ENCODE measurements at places on chromosomes 2 and 18.

DNA sequence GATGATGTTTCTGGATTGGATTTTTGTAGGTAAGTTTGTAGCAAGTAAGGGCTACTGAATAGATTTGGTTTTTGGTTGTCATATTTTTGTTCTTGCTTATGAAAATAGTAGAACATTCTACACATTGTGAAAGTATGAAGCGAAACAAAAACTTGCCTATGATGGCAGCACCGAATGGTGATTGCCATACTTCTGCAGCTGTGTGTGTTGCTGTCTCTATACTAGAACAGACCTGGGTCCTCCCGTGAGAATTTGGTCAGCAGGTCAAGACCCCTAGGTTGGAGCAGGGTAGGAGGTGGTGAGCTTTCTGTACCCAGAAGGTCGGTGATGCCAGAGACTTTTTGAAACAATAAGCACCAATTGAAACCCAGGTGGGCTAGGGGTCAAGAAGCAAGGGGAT is 322.6 kb downstream of the PRKCE start:
- DNase-seq = no peak

DNA sequence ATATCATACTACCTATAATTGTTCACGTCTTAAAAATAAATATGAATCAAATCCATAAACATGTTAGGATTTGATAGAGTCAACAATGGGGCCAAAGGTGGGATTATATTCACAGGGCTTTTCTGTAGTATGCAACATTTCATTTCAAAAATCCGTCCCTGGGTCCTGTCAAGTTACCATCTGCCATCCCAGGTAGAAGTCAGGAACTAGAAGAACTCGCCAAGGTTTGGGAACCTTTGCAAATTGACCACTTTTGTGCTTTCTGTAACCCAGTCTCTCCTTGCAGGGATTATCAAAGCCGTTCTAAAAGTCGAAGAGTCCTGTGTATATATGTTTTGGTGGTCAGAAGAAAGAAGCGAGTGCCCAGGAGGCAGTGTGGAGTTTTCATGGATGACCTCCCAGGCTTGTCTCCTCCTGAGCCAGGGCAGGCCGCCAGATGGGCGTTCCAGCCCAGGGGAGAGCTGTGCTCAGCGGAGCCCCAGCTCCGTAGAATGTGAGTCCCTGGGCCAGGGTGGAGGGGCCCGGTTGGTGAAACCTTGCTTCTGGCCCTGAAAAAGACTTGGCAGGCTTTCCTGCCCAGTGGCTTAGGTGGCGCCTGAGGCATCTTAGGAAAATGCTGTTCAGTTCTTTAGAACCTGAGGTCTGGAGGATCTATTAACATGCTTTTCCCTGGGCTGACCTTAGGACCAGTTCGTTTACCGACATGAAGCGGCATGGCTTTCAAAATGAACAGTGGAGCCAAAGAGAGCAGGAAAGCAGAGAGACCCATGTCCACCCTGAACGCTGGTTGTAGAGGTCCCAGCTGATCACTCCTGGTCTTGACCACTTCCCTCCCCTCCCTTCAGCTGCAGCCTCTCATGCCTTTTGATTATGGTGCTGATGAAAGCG is 69.2 kb downstream of the LONRF2 start:
- no peak for DNase-seq

DNA sequence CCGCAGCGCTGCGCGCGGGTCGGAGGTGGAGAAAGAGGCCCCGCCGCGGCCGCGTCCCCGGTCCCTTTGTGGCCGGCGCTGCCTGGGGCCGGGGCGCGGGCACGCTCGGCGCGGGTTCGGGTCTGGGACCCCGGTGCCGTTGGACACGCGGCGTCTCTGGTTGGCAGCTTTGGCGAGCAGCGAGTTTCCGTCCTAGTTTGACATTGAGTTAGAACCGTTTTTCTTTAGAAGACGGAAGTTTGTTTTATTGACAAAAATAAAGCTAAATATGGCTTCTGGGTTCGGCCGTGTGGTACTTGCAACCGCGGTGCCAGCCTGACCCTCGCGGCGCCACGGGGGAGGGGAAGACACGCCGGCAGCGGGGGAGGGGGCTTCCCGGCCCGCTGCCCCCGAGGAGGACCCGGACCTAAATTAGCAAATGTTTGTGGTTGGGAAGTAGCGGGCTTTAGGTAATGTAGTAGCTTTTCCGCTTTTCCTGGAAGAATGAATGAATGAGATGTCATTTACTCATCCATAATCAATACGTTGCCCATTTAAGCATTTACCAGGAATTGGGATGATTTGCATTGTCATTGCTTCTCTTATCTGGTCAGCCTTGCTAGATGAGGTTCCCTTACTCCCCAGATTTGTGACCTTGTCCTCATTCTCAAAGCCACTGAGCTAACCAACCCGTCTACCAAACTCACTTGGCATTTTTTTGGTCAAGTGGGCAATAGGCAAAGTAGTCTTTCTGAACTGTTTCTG is 530 bp downstream of the GALNT1 start:
- DNase-seq = no peak

DNA sequence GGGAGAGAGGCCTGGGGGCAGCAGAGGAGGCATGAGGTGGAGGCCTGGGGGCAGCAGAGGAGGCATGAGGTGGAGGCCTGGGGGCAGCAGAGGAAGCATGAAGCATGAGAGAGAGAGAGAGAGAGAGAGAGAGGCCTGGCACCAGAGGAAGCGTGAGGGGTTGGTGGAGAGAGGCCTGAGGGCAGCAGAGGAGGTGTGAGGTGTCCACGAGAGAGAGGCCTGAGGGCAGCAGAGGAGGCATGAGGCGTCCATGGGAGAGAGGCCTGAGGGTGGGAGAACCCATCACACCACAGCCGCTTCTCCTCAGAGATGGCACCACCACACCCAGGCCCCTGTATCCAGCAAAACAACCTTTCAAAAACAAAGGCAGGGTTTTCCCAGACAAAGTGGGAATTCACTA is 55.7 kb upstream of the KCNG2 start:
- no peak for DNase-seq

- no peak for DNase-seq
Observed at GRCh38 chr18:76260941-76261472, 234.0 kb downstream of the ZNF516 start.

DNA sequence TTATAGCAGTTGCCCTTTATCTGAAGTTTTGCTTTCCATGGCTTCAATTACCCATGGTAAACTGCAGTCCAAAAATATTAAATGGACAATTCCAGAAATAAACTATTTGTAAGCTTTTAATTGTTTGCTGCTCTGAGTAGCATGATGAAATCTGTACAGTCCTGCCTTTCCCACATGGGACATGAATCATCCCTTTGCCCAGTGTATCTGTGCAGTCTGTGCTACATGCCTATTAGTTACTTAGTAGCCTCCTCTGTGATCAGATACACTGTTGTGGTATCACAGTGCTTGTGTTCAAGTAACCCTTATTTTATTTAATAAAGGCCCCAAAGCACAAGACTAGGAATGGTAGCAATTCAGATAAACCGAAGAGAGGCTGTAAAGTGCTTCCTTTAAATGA is 810.6 kb upstream of the PIK3C3 start:
- DNase-seq = no peak

DNA sequence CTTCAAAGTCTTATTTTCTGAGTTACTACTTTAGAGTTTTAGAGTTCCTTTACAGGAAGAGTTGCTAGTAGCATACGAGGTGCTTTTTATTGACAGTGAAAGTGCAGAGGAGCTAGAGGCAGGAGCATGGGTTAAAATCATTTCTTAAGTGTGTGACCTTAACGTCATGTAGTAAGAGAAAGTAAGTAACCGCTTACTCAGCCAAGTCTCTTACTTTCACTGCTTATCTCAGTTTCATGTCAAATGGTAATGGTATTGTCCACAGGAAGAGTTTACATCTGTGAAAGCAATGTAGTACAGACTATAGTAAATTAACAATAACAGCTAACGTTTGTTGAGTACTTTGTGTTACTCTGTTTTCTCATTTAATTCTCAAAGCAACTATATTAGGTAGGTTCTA is 12.6 kb downstream of the NDUFAF7 start:
- DNase-seq = no peak

DNA sequence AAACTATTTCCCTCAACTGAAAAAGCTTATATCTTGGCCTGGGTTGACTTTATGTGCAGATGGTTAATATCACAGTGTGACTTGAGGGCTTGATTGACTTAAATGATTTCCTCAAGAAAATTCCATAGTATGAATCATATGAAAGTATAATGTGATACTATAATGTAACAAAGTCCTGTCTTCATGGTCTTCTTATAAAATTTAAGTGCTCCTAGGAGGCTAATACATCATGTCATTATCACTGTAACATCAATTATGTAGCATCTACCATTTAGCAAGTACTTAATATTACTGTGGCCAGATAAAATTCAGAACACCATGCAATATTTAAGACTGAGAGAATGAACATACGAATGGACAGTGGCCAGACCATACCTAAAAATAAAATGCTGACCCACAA is 276.1 kb downstream of the RIT2 start:
- no peak for DNase-seq

DNA sequence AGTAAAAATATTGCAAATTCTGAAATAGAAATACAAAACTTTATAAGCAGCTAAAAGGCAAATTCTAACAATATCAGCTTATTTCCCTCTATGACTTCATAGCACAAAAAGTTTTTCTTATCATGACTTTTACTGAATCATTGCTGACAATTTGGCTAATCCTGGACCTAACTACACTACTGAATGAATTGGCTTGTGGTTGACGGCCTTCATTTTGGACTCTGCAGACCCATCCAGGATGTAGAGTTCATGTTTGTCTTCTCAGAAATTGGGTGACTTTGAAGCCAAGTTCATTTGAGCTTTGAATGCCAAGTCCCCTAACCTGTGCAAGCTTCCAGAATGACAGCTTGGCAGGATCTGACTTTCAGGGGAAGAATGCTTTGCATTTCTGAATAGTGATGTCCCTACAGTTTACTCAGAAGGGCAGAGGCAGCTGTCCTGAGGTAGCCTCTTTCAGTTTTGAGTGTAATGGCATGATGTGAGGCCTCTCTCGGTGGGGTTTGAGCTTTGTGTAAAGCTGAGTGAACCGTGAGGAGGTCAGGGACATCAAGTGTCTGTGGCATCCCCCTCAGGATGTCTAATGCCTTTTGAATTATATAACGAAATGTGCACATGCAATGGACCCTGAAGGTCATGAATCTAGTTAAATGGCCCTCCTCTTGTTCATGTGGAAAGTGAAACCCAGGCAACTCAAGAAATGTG is 48.0 kb downstream of the EFEMP1 start:
- DNase-seq = no peak

DNA sequence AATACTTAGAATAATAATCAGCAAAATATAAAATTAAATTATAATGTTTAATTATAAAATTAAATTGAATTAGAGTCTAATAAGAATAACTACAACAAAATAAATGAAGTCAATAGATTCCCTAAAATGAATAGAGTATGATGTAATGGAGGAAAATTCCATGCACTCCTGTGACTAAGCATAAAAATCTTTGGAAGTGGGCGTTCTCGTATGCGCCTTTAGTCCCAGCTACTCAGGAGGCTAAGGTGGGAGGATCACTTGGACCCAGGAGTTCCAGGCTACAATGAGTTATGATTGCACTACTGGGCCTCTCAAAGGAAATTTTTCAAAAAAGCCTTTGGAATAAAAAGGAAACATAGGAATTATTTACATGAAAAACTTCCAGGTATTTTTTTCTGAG is 955.4 kb upstream of the POU3F3 start:
- DNase-seq = no peak

GRCh38 chr2:20048488-20049448 is 2.7 kb downstream of the LAPTM4A start:
- no peak for DNase-seq

- DNase-seq = no peak
Observed at GRCh38 chr2:202808754-202809153, 62.8 kb downstream of the ICA1L start.

DNA sequence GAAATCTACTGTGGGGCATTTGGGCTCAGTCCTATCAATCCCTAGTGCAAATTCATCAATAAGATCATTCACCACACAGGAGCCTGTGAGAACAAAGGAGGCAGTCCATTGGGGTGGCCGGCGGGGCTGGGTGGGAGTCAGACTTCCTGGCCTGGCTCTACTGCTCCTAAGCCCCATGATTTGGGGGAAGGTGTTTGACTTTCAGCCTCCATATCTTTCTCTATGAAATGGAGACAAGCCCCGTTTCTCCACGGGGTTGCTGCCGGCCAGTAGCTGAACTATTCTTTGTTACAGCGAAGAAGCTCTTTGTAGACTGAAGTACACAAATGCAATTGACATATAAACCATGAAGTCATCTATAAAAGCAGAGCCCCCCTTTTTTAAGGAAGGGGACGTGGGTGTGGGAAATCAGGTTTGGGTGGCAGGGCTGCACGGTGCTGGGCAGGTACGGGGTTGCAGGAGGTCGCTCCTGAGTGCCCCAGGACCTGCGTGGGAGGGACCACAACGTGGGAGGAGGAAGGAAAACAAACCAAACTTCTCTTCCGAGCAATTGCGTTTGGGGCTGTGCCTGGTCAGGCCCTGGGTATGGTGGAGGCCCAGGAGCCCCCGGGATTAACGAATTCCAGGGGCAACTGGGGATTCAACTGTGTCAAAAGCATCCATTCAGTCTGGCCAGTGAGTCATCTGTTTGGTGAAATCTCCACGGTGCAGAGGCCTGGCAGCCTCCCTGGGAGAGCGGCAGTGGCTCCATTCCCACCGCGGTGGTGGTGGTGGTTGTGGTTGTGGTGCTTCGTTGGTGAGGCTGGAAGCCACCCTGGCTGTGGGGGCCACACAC is 18.2 kb downstream of the FBLN7 start:
- DNase-seq = no peak

- DNase-seq = no peak
Observed at GRCh38 chr18:11121443-11121849, 27.9 kb downstream of the PIEZO2 start.

DNA sequence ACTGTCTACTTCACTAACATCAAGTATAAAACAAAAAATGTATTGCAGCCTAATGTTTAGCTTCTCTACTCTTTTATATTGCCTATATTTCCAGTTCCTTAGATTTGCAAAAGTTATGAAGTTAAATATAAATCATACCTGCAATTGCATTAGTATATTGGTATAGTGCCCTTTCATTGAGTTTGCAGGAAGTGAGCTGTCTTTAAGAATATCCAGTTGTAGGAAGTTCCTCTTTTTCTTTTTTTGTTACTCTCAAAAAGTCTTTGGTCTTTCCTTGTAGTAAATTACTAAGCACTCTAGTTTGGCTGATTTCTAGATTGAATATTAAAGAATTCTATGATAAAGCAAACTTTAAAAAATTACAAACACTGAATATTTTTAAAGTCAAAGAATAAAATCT is 71.3 kb upstream of the FN1 start:
- no peak for DNase-seq

DNA sequence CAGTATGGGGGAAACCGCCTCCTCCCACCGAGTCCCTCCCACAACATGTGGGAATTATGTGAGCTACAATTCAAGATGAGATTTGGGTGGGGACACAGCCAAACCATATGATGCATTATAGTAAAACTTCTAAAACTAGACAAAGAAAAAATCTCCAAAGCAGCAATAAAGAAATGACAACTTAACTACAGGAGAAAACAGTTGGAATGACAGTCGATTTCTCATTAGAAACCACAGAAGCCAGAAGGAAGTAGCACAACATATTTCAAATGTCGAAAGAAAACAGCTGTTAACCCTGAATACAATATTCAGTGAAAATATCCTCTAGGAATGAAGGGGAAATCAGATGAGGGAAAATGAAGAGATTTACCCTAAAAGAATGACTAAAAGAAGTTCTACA is 53.5 kb upstream of the TCF4 start:
- no peak for DNase-seq

- no peak for DNase-seq
Observed at GRCh38 chr2:31764169-31764568, 183.4 kb upstream of the SRD5A2 start.
